ENCODE measurements at places on chromosomes 5 and 9. TPM values are rescaled to one million over a fixed set of nuclear protein-coding genes. Genes with fewer than 3 reads are reported as not detected.
A peak's percentile ranks its signal among the peaks of the same experiment; 100 is the strongest.

TMC1 gene
- not detected for total RNA-seq

FOXD4 gene
- not detected for total RNA-seq

WNT8A gene
- total RNA-seq, result not detected

HTR4 gene
- 0.18 TPM for total RNA-seq

CFAP77 gene
- not detected for total RNA-seq

FYB1 gene
- total RNA-seq, result not detected

TNFSF15 gene
- not detected for total RNA-seq

AMBP gene
- 0.91 TPM for total RNA-seq

THBS4 gene
- 3.2 TPM for total RNA-seq

KIF4B gene
- 0.17 TPM for total RNA-seq

PCDHB16 gene
- 4.8 TPM for total RNA-seq

TPPP gene
- total RNA-seq, result not detected

SLC22A4 gene
- total RNA-seq, result 3.0 TPM

GOLGA2 gene
- 85.5 TPM for total RNA-seq

MYMK gene
- total RNA-seq, result not detected

PDCD1LG2 gene
- total RNA-seq, result 6.9 TPM

OCLN gene
- 39.0 TPM for total RNA-seq

DNA sequence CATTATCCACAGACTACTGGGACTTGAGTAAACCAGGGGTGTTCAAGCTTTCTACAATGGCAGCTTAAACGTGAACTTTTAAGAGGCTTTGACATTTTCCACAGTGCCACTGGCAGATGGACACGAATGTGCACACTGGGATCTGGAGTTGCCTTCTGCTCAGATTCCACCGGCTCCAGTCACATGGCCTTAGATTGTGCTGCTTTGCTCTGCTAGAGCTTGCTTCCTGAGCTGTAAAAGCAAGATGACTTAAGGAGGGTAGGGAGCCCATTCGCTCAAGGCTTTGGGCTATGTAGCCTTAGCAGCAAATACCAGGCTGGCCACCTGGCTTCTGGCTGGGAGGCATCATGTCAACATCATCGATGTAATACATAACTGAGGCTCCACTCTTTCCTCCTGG lies 436.9 kb downstream of the MED10 start:
- no peak for DNase-seq

DNA sequence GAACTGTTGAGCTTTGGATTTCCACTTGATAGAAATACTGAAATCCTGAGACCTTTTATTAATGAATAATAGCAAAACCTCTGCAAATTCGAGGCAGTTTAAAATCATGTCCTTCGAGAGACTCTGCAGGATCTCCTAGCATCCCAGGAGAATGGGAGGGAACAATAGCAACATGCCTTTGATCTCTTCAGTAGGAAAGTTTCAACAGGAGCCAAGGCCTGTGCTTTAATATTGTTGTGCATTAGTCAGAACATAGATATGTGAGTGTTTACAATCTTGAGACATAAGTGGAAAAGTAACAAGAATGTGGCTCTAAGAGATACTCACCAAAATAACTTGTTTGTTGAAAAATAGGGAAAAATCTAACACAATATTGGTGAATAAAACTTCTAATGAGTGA lies 83.3 kb upstream of the LHFPL2 start:
- no peak for DNase-seq

GRCh38 chr5:153745778-153746395 lies 255.4 kb downstream of the GRIA1 start:
- no peak for DNase-seq

DNA sequence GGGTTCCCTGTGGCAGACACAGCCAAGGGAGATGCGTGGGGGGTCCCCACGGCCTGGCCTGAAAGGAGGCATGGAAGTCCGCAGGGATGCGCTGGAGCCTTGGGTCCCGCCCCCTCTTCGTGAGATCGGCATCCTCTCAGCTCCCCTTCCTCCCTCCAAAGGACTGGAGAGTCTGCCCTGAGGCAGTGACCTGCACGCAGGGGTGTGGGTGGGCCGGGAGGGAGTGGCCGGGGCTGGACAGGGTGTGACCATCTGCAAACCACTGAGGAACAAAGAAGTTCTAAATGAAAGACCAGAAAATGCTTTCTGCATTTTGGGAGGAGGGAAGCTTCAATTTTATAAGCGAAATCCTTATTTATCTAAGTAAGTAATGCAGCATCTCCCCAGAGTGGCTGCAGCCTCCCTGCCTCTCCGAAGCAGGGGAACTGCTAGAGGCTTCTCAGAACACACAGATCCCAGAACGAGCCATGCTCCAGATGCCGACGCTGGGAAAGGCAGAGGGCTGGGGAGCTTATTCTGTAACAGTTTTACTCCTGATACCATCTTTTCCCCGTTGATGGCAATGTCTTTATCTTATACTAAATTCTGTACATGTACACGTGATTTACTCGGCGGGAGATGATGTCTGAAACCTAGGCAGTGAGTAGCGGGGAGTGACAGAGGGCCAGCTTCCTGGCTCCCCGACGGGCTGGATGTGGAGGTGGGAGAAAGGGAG lies 221.7 kb downstream of the FANCC start:
- no peak for DNase-seq

GRCh38 chr5:116438979-116439554 lies 135.6 kb downstream of the SEMA6A start:
- no peak for DNase-seq

GRCh38 chr5:89120719-89121118 lies 237.7 kb upstream of the MEF2C start:
- no peak for DNase-seq

- no peak for DNase-seq
Observed at GRCh38 chr5:82287625-82288024, 9.5 kb upstream of the RPS23 start.

- no peak for DNase-seq
Observed at GRCh38 chr5:85263125-85263524, 878.4 kb upstream of the EDIL3 start.

DNA sequence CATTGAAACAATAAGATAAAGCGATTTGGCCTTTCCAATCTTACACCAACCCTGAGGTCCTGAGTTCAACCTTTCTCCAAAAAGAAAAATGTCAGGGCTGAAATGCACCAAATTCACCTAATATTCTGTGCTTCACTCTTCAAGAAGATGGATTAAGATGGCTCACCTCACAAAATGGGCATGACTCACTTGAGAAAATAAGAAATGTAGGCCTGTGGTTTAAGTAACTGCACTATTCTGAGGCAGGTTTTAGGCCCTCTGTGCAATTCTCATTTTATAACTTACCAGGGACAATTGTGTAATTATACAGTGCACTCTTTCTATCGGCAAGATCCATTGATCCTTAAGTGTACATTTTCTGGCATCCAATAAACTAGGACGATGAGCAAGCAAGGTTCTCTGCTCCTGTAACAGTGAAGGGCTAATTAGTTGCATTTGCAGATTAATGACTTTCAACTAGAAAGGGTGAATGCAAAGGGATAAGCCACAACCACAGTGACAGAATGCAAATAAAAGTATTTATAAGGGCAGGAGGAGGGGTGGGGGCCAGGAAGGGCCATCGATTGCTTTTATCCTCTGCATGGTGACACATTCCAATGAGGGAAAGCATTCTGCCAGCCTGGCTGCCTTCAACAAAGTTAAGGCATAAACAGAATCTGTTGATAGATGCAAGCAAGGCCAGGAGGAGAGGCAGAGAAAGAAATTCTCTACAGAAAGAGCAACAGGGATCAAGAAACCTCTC lies 214.5 kb downstream of the CAAP1 start:
- DNase-seq, result peak; percentile 47

DNA sequence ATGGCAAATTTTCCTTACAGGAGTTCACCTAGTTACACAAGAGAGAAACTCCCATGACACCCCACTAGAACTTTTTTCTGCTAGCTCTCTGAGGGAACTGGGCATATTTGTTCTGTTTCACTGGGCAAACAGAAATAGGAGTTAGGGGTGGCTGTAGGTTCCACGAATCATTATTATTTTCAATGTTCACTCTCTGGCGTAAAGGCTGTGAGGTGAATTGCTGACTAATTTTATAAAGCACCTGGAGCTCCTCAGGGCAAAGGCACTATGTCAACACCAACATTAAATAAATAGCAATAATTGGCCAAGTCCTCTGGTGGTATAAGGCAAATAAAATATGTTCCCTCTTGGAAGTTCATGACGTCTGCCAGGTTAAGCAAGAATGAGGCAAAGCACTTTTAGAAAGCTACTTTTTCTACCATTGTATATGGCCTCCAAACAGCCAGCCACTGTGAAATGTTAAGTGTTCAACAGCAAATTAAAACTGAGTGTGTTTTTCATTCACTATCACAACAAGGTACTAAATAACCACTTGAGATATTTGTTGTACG lies 344.6 kb downstream of the PDE4D start:
- DNase-seq, result no peak

DNA sequence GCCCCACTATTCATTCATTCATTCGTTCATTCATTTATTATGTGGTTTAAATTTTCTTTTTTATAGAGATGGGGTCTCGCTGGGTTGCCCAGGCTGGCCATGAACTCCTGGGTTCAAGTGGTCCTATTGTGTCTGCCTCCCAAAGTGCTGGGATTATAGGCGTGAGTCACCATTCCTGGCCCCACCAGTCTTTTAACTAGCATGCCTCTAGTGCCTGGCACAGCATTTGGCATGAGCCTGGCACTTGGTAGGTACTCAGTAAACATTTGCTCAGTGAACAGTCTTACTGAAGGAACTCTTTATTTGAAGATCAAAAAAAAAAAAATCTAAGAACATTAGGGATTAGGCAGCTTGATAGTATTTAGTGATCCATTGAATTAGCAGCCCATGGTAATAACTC lies 98.1 kb downstream of the KDM4C start:
- no peak for DNase-seq

DNA sequence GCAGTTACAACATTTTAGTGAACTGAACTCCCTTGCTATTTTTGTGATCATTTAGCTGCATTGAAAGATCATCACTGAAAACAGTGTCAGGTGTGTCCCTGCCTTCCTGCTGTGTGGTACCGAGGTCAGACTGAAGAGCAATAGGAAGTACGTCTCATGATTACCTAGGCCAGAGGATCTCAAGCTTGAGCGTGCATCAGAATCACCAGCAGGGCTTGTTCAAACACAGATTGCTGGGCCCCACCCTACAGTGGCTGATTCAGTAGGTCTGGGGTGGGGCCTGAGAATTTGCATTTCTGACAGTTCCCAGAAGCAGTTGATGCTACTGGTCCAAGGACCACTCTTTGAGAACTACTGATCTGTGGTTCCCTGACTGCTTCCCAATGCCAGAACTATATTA lies 159.6 kb downstream of the ACTL7B start:
- no peak for DNase-seq

DNA sequence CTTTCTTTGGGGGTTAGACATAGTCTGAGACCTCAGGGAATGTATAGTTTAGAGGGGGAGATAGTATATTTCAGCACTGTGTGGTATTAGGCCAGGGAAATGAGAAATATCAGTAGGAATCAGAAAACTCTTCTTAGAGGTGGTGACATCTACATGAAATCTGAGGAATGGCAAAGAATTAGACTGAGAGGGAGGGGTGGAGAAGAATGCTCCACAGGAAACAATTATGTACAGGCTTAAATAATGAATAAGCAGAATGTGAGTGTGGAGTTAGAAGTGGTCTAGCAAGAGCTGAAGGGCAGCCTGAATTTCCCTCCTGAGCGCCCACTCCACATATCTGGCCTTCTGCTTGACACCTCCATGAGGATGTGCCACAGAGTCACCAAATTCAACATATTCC lies 3.6 kb upstream of the MACIR start:
- no peak for DNase-seq

DNA sequence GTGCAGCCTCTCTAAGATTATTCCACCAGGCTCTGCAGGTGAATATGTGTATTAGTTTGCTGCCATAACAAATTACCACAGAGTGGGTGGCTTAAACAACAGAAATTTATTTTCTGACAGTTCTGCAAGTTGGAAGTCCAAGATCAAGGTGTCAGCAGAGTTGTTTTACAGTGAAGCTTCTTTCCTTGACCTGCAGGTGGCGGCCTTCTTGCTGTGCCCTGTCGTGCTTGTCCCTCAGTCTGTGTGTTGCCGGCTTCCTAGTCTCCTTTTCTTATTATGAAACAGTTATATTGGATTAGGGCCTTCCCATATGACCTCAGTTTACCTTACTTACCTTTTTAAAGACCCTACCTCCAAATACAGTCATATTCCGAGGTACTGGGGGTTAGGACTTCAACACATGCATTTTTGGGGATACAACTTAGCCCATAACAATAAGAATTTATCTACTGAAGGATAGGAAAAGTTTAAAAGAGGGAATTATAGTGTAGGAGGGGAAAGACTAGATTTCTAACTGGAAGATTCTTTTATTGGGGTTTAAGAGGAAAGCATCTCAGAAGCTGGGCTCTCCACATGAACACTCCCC lies 97.4 kb downstream of the OSTF1 start:
- DNase-seq, result peak; percentile 62

DNA sequence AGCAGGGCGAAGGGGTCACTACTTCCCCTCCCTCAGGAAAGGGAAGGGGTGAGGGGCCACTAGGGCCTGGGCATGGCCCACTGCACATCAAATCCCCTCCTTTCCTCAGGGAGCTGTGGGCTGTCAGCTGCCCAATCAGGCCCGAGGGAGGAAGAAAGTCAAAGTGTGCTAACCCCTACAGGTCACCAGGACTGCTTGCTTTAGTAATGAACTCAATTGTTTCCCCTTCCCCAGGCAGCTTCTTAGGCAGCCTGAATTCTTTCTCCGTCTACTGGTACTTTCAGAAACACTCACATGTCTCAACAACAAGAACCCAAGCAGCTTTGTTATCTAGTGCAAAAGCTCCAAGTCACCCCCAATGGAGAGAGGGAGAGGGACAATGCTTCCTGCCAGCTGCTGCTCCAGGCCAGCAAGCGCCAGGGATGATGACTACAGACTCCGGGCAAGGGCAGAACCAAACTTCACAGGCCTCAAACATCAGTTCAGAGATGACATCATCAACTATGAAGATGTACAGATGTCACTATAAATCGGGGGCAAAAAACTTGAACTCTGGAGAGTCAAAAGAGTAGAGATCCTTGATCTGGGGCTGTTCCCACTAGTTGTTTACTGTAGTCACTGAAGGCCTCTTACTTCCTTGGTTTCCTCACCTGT lies 100.7 kb downstream of the SLIT3 start:
- no peak for DNase-seq

GRCh38 chr5:1737790-1738405 lies 61.7 kb downstream of the MRPL36 start:
- peak; percentile 30 for DNase-seq

DNA sequence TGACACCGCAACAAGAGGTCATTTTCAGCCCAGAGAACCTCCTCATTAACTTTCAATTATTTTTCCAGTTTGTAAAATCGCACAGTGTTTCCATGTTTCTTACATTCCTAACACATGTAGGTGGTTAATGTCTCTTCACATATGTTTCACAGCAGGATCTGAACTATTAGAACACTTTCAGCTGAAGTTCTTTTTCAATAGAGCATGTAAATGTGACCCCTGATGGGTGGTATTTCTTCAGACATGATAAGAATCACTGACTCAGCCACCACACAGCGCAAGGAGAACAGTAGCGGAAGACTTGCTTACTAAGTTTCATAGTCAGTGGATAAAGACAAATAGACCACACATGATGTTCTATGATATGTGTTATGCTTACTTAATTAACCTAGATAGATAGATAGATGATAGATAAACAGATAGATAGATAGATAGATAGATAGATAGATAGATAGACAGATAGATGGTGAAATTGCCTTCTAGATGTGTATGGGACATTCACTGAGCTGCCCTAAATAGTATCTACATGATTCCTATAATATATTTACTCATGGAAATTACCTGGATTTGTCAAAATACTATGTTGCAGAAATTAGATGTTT lies 1992.1 kb upstream of the NUDT12 start:
- no peak for DNase-seq

- peak; percentile 74 for DNase-seq
Observed at GRCh38 chr9:2489838-2490314, 131.7 kb upstream of the VLDLR start.

GRCh38 chr9:98081477-98082219 lies 25.1 kb downstream of the NANS start:
- no peak for DNase-seq
